Tibial nerve (tissue), 4 donors: ENCODE measurements at places on chromosomes 7 and 10. TPM values are rescaled to one million over a fixed set of nuclear protein-coding genes. Genes with fewer than 3 reads are reported as not detected.
A peak's percentile ranks its signal among the peaks of the same experiment; 100 is the strongest.

GRCh38 chr10:75809003-75809402 is 377.6 kb downstream of the LRMDA start:
- H3K27ac ChIP-seq: no peak overlapping the region
- DNase-seq: no peak
- H3K27me3 ChIP-seq: no peaks in the 10 kb centered on the region
- no peak overlapping the region for H3K4me3 ChIP-seq

DNA sequence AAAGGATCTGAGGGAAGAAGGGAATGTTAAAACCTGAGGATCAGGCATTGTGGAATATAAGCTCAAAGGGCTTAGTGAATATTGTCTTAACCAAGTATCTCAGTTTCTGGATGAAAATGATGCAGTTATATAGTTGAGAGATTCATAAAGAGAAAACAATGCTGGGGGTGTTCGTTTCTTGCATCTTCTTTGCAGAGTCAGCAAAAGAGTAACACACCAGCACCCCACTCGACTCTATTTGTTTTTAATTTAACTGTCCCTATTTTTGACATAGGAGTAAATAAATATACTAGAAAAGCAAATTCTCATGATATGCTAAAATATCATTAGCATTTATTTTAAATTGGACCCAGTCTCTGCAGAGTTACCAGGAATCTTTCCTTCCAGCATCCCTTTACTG is 7.6 kb upstream of the OIT3 start:
- H3K4me3 ChIP-seq: no peak overlapping the region
- no peak overlapping the region for H3K27ac ChIP-seq
- H3K4me1 ChIP-seq: no peaks in the 10 kb centered on the region
- peaks cover 4% of the 10 kb centered on the region for H3K36me3 ChIP-seq
- DNase-seq: no peak

MCU gene
- total RNA-seq: 6.7 TPM

AZGP1 gene
- total RNA-seq: 182 TPM

ADAM22 gene
- 4.2 TPM for total RNA-seq

NME8 gene
- total RNA-seq: not detected

GRCh38 chr10:22319547-22319979 is 1.3 kb upstream of the BMI1 start:
- H3K4me3 ChIP-seq: peak overlapping the region; percentile 99
- H3K27me3 ChIP-seq: no peaks in the 10 kb centered on the region
- no peaks in the 10 kb centered on the region for H3K36me3 ChIP-seq
- peaks cover 18% of the 10 kb centered on the region for H3K4me1 ChIP-seq
- DNase-seq: no peak

GRCh38 chr7:33849004-33849403 is 56.3 kb upstream of the BMPER start:
- H3K27me3 ChIP-seq: no peaks in the 10 kb centered on the region
- H3K27ac ChIP-seq: no peak overlapping the region
- no peaks in the 10 kb centered on the region for H3K4me1 ChIP-seq
- no peak overlapping the region for H3K4me3 ChIP-seq
- H3K36me3 ChIP-seq: no peaks in the 10 kb centered on the region

- H3K4me1 ChIP-seq: no peaks in the 10 kb centered on the region
- no peaks in the 10 kb centered on the region for H3K27me3 ChIP-seq
- no peak overlapping the region for H3K27ac ChIP-seq
- no peaks in the 10 kb centered on the region for H3K36me3 ChIP-seq
- no peak overlapping the region for H3K4me3 ChIP-seq
- DNase-seq: no peak
Measured at GRCh38 chr7:95859429-95859828, 87.1 kb downstream of the DYNC1I1 start.

GRCh38 chr7:123314886-123315285 is 115.1 kb upstream of the SLC13A1 start:
- no peaks in the 10 kb centered on the region for H3K4me1 ChIP-seq
- H3K4me3 ChIP-seq: no peak overlapping the region
- DNase-seq: no peak
- no peak overlapping the region for H3K27ac ChIP-seq
- no peaks in the 10 kb centered on the region for H3K36me3 ChIP-seq
- H3K27me3 ChIP-seq: no peaks in the 10 kb centered on the region

DNA sequence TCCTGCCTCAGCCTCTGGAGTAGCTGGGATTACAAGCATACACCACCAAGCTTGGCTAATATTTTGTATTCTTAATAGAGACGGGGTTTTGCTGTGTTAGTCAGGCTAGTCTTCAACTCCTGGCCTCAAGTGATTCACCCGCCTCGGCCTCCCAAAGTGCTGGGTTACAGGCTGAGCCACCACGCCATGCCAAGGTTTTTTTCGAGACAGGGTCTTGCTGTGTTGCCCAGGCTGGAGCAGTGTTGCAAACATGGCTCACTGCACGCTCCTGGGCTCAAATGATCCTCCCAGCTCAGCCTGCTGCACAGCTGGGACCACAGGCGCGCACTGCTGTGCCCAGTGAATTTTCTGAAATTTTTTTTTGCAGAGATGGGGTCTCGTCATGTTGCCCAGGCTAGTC is 3.3 kb upstream of the SEC31B start:
- H3K27ac ChIP-seq: no peak overlapping the region

ZYX gene
- total RNA-seq: 65.5 TPM

DNA sequence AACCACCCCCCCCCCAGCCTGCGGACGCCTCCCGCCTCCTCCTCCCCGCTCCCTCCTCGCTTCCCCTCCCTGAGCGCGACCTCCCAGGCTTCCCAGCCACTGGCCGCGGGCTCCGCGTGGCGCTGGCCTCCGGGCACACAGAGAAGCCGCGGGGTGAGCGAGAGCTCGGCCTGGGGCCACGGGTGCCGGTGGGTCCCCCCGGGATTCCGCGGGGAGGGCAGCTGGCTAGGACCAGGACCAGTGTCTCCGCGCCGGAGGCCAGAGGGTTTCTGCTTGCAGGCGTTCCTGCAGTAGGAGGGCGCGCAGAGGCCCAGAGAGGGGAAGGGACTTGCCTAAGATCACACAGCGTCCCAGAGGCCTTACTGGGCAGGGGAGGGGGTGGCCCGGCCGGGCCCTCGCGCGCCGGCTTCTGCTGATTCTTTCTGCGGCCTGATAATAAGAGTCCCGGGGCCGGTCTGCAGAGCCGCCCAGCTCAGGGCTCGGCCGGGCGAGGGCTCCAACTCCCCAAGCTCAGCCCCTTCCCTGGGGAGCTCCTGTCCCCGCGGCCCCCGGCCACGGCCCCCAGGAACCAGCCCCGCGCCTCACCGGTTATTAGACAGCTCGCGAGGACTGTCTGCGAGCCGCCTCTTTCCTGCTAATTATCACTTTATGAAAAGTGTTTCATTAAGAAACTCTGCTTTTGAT is 10.1 kb downstream of the UNCX start:
- H3K27ac ChIP-seq: no peak overlapping the region
- H3K4me3 ChIP-seq: no peak overlapping the region
- H3K4me1 ChIP-seq: peaks cover 55% of the 10 kb centered on the region
- no peaks in the 10 kb centered on the region for H3K36me3 ChIP-seq
- H3K27me3 ChIP-seq: peaks cover 8% of the 10 kb centered on the region

- no peaks in the 10 kb centered on the region for H3K36me3 ChIP-seq
- H3K27ac ChIP-seq: no peak overlapping the region
- no peak overlapping the region for H3K4me3 ChIP-seq
- DNase-seq: no peak
- no peaks in the 10 kb centered on the region for H3K4me1 ChIP-seq
- H3K27me3 ChIP-seq: no peaks in the 10 kb centered on the region
Measured at GRCh38 chr10:113945075-113945686, 90.7 kb downstream of the NHLRC2 start.

RBM17 gene
- 108 TPM for total RNA-seq

TMEM213 gene
- total RNA-seq: not detected

KCNMA1 gene
- total RNA-seq: 19.9 TPM

DNA sequence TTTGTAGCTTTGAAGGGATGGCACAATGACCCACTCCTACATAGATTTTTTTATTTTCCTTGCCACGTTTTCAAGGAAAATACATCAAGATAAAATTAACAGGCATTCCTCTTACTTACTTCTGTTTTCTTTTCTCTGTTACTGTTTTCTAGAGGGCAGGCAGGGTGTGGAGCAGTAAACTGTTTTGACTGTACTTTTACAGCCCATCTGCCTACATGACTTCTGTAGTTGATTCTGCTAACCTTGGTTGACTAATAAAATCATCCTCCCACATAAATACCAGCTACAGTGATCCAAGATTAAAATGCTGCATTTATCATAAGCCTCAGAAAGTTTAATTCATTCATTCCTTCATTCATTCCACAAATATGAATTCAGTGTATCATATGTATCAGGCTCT is 158.5 kb downstream of the TRIL start:
- no peak overlapping the region for H3K4me3 ChIP-seq
- no peak for DNase-seq
- no peaks in the 10 kb centered on the region for H3K27me3 ChIP-seq
- no peaks in the 10 kb centered on the region for H3K4me1 ChIP-seq
- peaks cover 7% of the 10 kb centered on the region for H3K36me3 ChIP-seq
- no peak overlapping the region for H3K27ac ChIP-seq

CHAT gene
- not detected for total RNA-seq

DNA sequence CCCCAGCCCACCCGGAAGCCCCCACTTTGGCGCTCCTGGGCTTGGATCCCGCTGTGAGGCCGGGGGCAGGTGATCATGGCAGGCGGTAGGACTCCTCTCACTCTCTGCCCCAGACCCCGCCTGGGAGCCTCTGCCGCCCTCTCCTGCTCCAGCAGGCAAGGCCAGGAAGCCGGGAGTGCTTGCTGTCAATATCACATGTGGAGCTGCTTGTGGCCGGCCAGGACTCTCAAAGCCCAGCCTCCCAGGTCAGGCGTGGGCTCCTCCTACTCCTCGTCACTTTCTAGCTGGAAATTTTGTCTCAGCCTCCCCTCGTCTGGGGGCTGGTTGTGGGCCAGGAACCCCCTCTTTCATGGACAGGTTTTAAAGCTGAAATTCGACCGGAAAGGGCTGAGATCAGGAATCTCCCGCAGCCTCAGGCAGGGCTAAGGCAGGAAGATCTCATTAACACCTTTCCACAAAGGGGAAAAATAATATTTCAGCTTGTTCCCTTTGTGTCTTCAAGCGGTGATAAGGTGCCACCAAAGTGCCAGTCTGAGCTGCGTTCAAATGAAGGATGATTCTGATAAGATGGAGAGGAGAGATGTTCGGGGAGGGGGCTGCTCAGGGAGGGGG is 273.6 kb upstream of the PODXL start:
- H3K36me3 ChIP-seq: no peaks in the 10 kb centered on the region
- H3K27ac ChIP-seq: no peak overlapping the region
- H3K4me1 ChIP-seq: no peaks in the 10 kb centered on the region
- no peaks in the 10 kb centered on the region for H3K27me3 ChIP-seq
- no peak for DNase-seq

CLEC2L gene
- 3.1 TPM for total RNA-seq

- no peak overlapping the region for H3K4me3 ChIP-seq
- no peaks in the 10 kb centered on the region for H3K36me3 ChIP-seq
- no peaks in the 10 kb centered on the region for H3K27me3 ChIP-seq
- H3K4me1 ChIP-seq: no peaks in the 10 kb centered on the region
Measured at GRCh38 chr7:49187543-49188268, 263.4 kb downstream of the CDC14C start.

- no peaks in the 10 kb centered on the region for H3K4me1 ChIP-seq
- H3K4me3 ChIP-seq: no peak overlapping the region
- no peaks in the 10 kb centered on the region for H3K27me3 ChIP-seq
- H3K36me3 ChIP-seq: no peaks in the 10 kb centered on the region
Measured at GRCh38 chr10:104045151-104046089, 40.3 kb downstream of the COL17A1 start.

- no peaks in the 10 kb centered on the region for H3K36me3 ChIP-seq
- DNase-seq: no peak
- no peaks in the 10 kb centered on the region for H3K27me3 ChIP-seq
- H3K4me1 ChIP-seq: peaks cover 5% of the 10 kb centered on the region
Measured at GRCh38 chr7:103059471-103059870, 15.1 kb downstream of the FBXL13 start.

FOXI2 gene
- total RNA-seq: 0.87 TPM

GRCh38 chr10:13437026-13437555 is 89.0 kb upstream of the SEPHS1 start:
- H3K27me3 ChIP-seq: peaks cover 37% of the 10 kb centered on the region
- H3K36me3 ChIP-seq: no peaks in the 10 kb centered on the region
- DNase-seq: no peak
- H3K27ac ChIP-seq: no peak overlapping the region

GNGT1 gene
- not detected for total RNA-seq

GRCh38 chr10:77825965-77826364 is 100.6 kb downstream of the DLG5 start:
- no peak overlapping the region for H3K4me3 ChIP-seq
- DNase-seq: no peak
- H3K4me1 ChIP-seq: no peaks in the 10 kb centered on the region
- H3K27ac ChIP-seq: no peak overlapping the region
- H3K27me3 ChIP-seq: no peaks in the 10 kb centered on the region

- H3K27ac ChIP-seq: no peak overlapping the region
- H3K4me1 ChIP-seq: peaks cover 8% of the 10 kb centered on the region
- H3K36me3 ChIP-seq: no peaks in the 10 kb centered on the region
- no peak for DNase-seq
- H3K4me3 ChIP-seq: no peak overlapping the region
- H3K27me3 ChIP-seq: no peaks in the 10 kb centered on the region
Measured at GRCh38 chr10:110927461-110927860, 8.1 kb downstream of the SHOC2 start.

DYNC1I1 gene
- 5.5 TPM for total RNA-seq
